ENCODE measurements at places on chromosomes 6 and 20.

- DNase-seq: no peak
Observed at GRCh38 chr6:90372885-90373284, 76.2 kb upstream of the BACH2 start.

GRCh38 chr6:164690702-164691500 is 618.5 kb downstream of the C6orf118 start:
- no peak for DNase-seq

DNA sequence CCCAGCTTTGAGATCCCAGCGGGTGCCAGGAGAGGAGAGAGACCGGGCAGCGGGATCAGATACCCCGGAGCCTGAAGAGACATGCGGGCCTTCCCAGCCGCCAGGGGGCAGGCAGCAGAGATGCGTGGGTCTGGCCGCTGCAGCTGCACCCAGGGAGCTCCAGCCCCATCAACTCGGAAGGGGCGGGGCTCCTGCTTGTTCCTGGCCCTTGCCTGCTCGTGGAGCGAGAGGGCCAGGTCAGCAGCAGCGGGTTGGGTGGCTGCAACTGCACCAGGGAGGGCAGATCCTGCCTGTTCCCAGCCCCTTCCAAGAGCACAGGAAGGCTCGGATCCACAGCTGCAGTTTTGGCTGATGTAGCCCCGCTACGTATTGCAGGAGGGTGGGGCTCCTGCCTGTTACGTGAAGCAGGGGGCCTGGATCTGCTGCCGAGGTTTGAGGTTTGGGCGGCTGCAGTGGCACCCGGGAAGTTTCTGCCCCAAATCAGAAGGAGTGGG is 532.8 kb downstream of the RFPL4B start:
- DNase-seq: peak; percentile 17

DNA sequence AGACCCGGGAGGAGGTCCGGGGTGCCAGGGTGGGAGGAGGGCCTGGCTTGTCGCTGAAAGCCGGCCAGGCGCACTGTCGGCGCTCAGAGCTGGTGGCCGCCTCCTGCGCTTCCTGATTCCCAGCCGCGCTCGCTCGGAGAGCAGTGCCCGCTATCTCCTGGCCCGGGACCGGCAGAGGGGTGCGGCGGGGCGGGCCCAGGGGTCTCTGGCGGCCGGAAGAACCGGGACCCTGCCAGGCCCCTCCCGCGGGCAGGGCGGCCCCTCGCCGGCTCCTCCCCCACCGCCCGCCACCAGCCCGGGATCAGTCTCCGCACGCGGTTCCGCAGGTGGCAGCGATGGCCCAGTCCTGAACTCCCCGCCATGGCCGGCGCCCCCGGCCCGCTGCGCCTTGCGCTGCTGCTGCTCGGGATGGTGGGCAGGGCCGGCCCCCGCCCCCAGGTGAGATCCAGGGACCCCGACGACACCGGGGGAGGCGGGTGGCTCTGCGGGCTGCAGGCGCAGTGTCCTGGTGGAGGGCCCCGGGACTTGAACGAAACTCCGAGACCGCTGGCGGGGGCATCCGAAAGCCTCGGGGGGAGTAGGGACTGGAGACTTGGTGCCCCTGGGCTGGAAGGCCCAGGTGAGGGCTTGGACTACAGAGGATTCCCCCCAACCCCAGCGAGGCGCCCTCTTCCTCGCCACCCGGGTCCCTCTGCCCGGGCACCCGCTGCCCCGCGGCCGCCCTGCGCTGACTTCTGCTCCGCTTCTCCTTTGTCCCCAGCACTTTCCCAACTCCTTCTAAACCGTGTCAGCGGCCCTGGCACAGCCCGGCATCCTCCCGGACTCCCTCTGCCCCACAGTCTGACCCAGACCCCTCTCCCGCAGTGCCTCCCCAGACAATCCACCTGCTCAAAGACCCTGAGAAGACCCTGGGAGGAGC is at the start of gene GLP1R:
Gene GLP1R (plus strand): TSS at position 301 of the 919 bp plus-strand sequence. CDS start 60 bp downstream, at position 361.
- DNase-seq: no peak

DNA sequence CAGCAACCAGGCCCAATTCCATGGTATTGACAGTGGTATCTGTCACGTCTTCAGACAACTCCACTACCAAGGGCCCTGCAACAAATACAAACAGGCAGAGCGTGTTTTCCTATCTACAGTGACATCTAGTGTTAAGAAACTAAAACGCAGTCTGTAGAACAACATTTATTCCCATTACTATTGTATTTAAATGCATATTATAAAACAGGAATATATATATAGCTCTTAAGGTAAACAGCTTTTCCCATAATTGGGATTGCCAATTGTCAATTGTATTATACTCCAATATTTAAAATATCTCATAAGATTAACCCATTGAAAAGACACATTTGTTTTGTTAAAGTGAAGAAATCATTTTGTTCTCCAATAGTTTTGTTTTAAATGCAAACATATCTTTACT is 97.2 kb downstream of the KIF16B start:
- peak; percentile 61 for DNase-seq

Measured in NCI-H526 treated with DMSO at 0.1 percent for 48 hours (cell line).